ENCODE measurements at places on chromosomes 6 and 20.

DNA sequence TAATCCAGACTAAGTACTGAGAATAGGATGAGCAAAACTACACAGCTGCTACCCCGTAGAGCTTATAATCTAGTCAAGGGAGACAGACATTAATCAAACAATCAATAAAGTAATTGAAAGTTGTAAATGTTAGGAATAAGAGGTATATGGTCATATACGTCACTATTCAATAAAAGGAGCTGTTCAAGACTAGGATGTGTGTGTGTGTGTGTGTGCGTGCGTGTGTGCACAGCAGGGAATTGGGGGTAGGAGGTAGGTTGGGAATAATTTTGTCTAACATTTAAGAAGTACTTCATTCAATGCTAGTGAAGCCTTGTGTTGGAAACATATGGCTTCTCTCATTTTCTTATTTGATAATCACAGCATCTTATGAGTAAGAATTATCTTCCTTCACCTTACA lies 41.8 kb downstream of the SESN1 start:
- DNase-seq = no peak

GRCh38 chr6:150200428-150201100 lies 57.7 kb downstream of the PPP1R14C start:
- no peak for DNase-seq

- no peak for DNase-seq
Measured at GRCh38 chr20:31544600-31544999, 30.4 kb downstream of the HM13 start.

GRCh38 chr6:153411070-153411648 lies 280.1 kb upstream of the RGS17 start:
- no peak for DNase-seq

DNA sequence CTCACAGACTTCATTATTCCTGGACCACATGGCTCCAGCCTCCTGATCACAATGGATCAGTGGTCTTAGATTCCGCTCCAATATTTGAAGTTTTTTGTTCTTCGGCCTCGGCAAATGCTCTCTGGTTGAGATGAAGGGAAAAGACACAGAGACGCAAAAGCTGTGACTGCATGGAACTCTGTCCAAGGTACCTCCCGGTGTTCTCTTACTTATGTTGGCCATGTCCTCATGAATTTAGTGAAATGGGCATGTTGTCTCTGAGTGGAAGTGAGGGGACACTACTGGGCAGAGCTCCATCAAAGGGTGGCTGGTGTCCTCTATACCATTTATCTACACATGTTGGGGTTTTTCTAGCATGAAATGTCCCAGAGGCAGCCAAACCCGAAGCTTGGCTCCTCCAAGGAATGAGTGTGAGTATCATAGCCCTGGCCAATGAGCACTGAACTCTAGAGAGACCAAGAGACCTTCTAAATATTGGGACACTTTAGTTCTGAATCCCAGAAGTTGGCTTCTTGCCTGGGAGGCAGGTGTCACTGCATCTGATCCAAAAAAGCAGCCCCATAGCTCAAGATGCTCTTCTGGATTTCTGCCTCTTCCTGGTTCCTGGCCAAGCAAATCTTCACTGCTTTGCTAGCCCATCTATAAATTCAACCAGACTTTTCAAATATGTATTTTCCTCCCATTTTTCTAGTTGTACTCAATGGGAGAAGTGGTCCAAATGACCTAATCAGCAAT lies 34.1 kb downstream of the HLA-G start:
- no peak for DNase-seq

DNA sequence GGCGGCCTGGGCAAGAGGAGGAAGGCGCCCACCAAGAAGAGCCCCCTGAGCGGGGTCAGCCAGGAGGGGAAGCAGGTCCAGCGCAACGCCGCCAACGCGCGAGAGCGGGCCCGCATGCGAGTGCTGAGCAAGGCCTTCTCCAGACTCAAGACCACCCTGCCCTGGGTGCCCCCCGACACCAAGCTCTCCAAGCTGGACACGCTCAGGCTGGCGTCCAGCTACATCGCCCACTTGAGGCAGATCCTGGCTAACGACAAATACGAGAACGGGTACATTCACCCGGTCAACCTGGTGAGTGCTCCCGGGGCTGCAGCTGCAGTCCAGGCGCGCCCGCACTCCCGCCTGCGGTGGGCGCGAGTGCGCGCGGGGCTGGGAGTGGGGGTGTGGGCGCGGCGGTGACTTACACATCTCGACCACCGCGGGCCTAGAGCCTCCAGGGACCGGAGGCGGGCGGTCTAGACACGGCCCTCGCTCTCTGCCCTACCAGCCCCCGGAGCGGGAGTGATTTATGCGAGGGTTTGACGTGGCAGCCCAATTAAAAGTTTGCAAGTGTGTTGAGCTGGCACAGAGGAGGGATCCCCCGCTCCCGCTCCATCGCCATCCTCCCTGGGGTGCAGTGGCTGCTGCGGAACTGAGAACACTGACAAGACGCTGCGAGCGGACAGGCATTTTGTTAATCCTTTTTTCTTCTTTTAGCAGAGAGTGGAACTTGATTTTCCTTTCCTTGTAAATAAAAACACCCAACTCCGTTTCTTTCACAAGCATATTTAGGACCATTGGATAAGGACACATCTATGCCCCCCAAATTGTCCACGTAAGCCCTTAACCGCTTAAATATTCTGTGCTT lies 867 bp downstream of the TCF21 start:
- DNase-seq = no peak

- DNase-seq = no peak
Measured at GRCh38 chr6:145815309-145816274, 997 bp upstream of the FBXO30 start.

DNA sequence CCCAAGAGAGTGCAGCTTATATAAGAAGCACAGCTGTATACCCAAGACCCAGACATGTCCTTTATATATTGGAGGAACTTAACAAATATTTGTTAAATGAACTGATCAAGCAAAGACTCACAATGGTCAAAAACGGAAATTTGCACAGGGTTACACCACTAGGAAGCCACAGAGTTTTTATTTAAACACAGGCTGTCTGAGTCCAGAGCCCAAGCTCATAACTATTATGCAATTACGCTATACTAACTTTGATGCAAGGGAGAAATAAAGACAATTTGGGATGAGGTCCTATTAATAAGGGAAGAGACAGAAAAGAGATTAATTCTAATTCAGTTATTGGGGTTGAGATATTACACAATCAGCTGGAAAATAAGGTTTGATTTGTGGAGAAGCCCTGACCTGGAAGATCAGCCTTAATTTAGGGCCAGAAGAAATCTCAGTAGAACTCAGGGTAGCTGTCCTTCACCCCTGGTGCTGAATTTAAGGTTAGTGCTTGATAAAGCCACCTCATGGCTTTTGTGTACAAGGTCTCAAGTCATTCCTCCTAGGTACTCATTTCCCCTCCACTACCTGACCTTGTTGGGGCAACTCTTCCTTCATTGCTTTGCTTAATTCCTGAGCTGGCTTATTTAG lies 10.5 kb upstream of the ZNF334 start:
- DNase-seq = no peak

DNA sequence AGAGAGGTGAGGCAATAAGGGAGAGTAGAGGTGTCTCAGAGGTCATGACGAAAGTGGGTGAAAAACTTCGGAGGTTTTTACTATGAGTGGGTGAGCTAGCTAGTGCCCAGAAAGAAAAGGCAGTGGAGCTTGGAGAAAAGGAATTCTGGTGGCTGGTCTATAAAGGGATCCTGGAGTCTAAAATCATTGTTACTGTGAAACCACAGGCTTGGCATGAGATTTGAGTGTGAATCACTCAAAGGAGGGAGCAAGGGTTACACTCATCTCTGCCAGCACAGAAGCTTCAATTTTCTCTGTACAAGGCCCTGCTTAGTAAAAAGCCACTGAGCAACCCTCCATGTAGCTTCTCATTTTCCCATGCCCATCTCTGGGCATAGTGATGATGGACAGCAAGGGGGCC lies 47.5 kb downstream of the CD83 start:
- DNase-seq = no peak

All from naive thymus-derived CD8-positive, alpha-beta T cell (primary cell).